ENCODE measurements at places on chromosomes 13 and 19. TPM values are rescaled to one million over a fixed set of nuclear protein-coding genes. Genes with fewer than 3 reads are reported as not detected.

The CGB5 gene
- 0.88 TPM for total RNA-seq

The PCDH8 gene
- total RNA-seq = not detected

The ZNF723 gene
- not detected for total RNA-seq

The GARIN5A gene
- 2.3 TPM for total RNA-seq

The CD22 gene
- total RNA-seq = 0.92 TPM

The PRRG2 gene
- 0.81 TPM for total RNA-seq

The ICAM4 gene
- total RNA-seq = not detected

The CNN1 gene
- total RNA-seq = 0.45 TPM

The GJA3 gene
- 1.3 TPM for total RNA-seq

The POLR1G gene
- total RNA-seq = 52.7 TPM

The NAPSA gene
- 1.3 TPM for total RNA-seq

The RNF6 gene
- total RNA-seq = 26.2 TPM

The ACER1 gene
- not detected for total RNA-seq

The ZNF709 gene
- not detected for total RNA-seq

The SHISA7 gene
- total RNA-seq = 0.02 TPM

The TMPRSS9 gene
- total RNA-seq = not detected

The FRY gene
- total RNA-seq = 0.09 TPM

The FLT3LG gene
- total RNA-seq = 0.92 TPM

The PSG3 gene
- total RNA-seq = 0.15 TPM

The MAST1 gene
- 2.0 TPM for total RNA-seq

The KBTBD7 gene
- 2.5 TPM for total RNA-seq

The ZNF888 gene
- total RNA-seq = not detected

The SLC44A2 gene
- 5.8 TPM for total RNA-seq

The DOHH gene
- 18.1 TPM for total RNA-seq

The ONECUT3 gene
- not detected for total RNA-seq

The NECTIN2 gene
- 87.0 TPM for total RNA-seq

The C19orf73 gene
- 1.9 TPM for total RNA-seq

The SOHLH2 gene
- total RNA-seq = not detected

The FGF21 gene
- total RNA-seq = not detected

The KLK5 gene
- not detected for total RNA-seq

The STK24 gene
- total RNA-seq = 52.4 TPM

The LIG4 gene
- total RNA-seq = 4.1 TPM

The IGFL3 gene
- total RNA-seq = 0.21 TPM

The ANGPTL8 gene
- total RNA-seq = not detected

The GARIN5B gene
- 0.08 TPM for total RNA-seq

The ADAMTSL5 gene
- 4.4 TPM for total RNA-seq

The IGFL1 gene
- 2.5 TPM for total RNA-seq

The BLOC1S3 gene
- 15.4 TPM for total RNA-seq

The TGFBR3L gene
- 1.7 TPM for total RNA-seq

The FAM216B gene
- not detected for total RNA-seq

The ITPKC gene
- 20.7 TPM for total RNA-seq

The TBXA2R gene
- 0.96 TPM for total RNA-seq

The SLC46A3 gene
- total RNA-seq = 1.7 TPM

The S1PR2 gene
- total RNA-seq = 1.1 TPM

The ATXN8OS gene
- total RNA-seq = not detected

All from A549 treated with CORT108297 at 1 μM for 4 hours (cell line).